AG10803 (cell line): ENCODE measurements at places on chromosomes 3 and 15.

DNA sequence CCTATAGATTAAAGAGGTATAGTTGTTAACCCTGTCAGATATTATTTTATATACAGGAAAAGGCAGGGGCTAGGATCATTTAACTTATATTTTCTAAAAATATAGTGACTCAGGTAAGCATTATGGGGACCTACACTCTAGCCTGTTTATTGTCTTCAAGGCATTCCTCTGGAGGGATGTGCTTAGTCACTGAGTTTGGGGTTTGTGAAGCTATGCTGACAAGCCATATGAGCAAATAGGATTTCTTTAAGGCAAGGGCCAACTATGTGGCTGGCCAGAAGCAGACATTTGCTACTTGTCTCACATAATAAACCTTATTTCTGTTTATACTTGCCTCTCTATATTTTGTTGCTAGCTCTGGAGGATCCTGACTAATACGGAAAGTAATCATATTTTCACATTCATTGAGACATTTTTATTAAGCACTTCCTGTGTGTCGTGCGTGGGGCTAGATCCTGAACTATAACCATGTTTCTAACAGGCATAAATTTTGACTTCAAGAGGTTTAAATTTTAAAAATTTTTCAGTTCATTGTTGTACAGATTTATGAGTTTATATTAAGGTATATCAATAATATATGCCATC lies 153.4 kb downstream of the OTOL1 start:
- no peak for DNase-seq

- no peak for DNase-seq
These were observed 280.4 kb upstream of the TTC14 start for GRCh38 chr3:180321534-180321933.

- peak; percentile 97 for DNase-seq
These were observed 211.1 kb upstream of the GADL1 start for GRCh38 chr3:31105438-31106077.

DNA sequence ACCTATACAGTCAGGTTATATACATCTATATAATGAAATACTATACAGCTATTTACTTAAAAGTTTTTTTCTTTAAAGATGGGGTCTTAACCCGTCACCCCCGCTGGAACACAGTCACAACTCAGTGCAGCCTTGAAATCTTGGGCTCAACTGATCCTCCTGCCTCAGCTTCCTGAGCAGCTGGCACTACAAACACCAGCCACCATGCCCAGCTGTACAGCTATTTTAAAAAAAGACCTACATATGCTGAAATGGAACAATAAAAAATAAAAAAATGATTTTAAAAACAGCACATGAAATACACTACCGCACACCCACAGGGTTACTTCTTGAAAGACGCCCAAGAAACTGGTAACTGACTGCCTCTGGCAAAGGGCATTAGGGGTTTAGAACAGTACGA lies 3.8 kb downstream of the NCBP2 start:
- DNase-seq: no peak

DNA sequence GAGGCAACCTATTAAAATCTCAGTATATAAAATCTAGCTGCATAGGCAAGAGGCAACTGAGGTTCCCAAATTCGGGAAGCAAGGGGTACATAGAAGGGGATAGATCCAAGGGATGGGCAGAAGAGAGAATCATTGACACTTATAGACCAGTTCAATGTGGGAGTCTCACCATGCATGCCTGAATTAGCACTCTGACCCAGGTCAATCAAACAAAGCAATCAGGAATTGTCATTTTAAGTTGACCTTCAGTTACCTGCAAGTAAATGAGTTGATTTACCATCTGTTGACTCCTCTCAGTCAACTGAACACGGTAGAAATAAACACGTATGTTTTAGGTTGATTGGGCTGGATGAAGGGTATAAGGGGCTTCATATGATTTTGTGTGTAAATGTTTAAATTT lies 33.4 kb upstream of the PIAS1 start:
- DNase-seq: no peak

DNA sequence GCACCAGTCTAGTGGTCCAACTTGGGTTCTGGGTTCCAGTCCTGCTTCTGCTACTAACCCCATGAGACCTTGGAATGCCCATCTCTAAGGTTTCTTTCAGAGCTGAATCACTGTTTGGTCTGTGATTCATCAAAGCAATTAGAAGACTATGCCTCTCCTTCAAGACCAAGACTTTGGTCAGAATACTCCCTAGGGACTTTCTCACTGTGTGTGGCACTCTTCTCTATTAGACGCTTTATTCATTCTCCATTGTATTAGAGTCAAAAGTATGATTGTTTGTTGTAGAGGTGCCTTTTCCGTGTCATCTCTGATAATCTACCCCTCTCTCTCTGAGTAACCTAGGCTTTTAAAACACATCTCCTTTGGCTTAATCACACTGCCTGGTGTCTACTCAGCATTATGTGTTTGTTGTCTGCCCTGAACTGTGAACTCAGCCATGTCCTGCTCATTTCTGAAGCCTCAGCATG lies 90.5 kb downstream of the LPP start:
- DNase-seq: peak; percentile 81

DNA sequence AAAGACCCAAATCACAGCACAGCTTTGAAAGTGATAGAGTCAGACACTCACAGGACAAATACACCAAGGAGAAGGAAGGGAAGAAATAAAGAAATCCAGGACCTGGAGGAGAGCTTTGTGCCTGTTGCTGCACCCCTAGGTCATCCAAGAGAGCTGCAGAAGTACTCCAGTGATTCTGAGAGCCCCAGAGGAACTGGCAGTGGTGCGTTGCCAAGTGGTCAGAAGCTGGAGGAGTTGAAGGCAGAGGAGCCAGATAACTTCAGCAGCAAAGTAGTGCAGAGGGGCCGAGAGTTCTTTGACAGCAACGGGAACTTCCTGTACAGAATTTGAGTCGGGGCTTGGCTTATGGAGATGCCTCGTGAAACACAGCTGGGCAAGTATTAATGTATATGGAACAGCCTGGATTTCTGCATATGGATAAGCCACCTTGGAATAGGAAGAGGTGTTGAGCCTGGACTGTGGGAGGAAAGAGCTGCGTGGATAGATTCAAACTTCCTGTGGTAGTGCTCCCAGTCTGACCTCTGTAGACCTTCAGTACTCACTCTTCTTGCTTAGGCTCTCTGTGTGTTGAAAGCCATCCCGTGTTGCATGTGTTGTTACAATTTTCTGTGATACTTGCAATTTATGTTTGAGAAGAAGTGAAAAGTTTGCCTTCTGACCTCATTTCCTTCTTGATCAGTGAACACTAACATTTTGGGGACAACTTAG lies 6.1 kb downstream of the NGRN start:
- DNase-seq: no peak

DNA sequence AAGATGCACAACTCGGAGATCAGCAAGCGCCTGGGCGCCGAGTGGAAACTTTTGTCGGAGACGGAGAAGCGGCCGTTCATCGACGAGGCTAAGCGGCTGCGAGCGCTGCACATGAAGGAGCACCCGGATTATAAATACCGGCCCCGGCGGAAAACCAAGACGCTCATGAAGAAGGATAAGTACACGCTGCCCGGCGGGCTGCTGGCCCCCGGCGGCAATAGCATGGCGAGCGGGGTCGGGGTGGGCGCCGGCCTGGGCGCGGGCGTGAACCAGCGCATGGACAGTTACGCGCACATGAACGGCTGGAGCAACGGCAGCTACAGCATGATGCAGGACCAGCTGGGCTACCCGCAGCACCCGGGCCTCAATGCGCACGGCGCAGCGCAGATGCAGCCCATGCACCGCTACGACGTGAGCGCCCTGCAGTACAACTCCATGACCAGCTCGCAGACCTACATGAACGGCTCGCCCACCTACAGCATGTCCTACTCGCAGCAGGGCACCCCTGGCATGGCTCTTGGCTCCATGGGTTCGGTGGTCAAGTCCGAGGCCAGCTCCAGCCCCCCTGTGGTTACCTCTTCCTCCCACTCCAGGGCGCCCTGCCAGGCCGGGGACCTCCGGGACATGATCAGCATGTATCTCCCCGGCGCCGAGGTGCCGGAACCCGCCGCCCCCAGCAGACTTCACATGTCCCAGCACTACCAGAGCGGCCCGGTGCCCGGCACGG lies 991 bp downstream of the SOX2 start:
- DNase-seq: no peak

- DNase-seq: peak; percentile 55
These were observed 8.4 kb downstream of the CSK start for GRCh38 chr15:74790080-74790916.

DNA sequence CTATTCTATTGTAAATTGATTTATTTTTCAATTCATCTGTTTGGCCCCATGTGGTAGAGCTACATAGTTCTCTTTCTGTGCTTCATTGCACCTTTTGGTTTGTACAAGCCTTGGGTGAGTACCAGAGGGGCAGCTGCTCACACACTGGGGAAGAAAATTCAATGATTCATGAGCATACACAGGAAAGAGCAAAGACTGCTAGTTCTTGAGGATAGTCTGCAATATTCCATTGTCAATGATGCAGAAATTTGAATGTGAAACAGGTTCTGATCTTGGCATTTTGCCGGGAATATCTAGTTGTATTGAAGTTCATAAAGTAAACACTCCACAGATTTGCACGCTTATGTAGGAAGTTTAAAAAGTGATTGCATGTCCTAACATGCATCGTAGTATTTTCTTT lies 304.6 kb downstream of the NAALADL2 start:
- peak; percentile 0 for DNase-seq

DNA sequence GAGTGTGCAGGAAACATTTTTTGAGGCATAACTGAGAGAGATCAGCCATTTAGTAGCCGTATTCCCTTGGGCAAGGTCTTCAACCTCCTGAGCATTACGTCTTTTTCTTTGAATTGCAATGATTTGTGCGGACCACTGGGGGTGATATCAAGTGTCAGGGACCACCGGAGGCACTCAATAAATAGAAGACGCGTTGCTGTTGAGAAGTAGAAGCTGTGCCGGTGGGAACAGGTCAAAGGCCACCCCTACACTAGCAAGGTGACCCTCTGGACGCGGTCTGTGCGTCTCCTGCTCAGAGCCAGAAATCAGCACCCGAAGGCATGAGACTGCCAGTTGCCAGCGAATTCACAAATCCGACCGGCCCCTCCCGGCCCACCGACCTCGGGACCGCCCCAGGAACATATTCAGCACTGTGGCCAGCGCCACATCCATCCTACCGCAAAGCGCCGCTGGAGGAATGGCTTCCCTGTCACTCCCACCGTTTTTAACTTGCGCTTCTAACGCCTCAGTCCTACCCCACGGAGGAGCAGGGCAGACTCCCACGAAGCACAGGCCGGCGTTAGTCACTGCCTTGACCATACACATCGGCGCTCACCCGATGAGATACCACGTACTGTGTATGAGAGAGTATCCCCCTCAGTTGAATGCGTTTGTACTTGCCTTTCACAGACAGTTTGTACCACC lies 1.4 kb upstream of the GHSR start:
- DNase-seq: peak; percentile 9

DNA sequence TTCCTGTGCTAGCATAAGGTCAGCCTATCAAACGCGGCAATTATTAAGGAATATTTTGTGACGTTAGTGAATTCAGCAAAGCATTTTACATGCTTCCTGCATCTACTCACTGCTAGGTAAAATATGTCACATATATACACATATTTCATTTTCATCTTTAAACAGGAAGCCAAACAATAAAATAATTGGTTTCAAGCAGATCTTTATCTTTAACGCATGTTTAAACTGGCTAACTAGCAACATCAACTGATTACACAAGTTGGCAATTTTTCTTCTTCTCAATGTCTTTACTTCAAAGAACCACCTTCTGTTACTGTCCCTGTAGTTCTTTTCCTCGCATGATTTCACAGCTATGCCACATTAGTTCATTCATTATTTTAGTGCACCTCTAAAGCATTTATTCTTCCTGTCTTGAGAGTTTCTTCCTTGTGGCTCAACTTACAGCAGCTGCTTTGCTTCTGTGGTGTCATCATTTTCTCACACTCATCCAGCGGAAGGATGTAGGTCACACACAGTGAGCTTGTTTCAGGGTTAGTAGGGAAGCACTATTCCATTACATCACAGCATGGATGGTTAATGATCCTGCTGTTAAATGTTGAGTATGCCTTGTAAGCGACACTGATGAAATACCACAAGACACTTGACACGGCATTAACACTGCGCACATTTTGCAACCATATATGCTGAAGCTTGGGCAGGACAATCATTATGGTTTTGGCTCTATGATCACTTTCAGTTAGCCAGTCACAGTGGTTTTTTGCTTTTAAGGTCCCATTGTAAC lies 2.3 kb upstream of the BCHE start:
- DNase-seq: no peak

DNA sequence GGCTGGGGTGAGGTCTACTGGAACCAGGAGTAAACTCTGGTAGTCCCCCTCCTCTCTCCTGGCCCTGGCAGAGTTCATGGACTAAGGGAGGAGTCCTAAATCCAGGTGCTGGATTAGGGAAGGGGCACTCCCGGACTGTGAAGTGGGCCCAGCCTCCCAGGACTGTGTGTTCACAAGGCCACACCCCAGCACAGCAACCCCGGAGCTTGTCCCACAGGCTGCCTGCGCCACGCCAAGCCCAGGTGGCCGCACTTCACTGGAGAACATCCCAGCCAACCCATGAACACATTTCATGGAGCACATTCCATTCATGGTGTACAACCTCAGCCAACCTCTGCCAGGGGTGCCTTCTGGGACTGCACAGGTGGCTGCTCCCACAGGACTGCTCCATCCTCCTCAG lies 8.2 kb downstream of the ARPIN start:
- DNase-seq: no peak

GRCh38 chr15:83219026-83219425 lies 11.4 kb upstream of the HDGFL3 start:
- no peak for DNase-seq

DNA sequence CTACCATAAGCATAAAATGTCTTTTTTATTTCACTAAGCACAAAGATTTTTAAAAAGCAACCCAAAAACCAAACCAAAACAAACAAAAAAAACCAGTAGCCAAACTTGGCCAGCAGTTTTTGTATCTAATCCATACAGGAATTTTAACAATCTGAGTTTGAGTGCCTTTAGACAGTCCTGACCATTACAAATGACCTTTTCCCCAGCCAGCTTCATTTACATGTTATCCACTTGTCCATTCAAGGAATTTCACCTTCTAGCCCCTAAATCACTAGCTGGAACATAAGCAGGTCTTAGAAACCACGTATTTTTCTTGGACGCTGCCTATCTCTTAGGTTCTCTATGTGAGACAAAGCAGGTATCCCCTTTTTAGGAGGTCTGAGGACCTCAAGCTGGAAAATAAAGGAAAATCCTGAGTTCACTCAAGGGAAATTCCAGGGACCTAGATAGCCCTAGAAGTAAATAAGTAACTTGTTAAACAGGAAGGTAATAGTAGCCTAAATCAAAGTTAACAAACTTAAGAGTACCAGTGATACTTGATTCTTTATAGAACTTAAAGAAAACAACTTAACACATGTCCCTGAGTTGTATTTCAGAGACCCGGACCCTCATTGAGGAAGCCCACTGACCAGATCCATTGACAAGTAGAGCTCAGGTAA lies 34.2 kb downstream of the CIP2A start:
- DNase-seq: no peak

GRCh38 chr3:122003112-122003511 lies 18.9 kb downstream of the ILDR1 start:
- DNase-seq: no peak

GRCh38 chr3:150033721-150034120 lies 63.0 kb upstream of the PFN2 start:
- DNase-seq: no peak
